Esophagus muscularis mucosa (tissue), 4 donors: ENCODE measurements at places on chromosomes 16 and 17.

DNA sequence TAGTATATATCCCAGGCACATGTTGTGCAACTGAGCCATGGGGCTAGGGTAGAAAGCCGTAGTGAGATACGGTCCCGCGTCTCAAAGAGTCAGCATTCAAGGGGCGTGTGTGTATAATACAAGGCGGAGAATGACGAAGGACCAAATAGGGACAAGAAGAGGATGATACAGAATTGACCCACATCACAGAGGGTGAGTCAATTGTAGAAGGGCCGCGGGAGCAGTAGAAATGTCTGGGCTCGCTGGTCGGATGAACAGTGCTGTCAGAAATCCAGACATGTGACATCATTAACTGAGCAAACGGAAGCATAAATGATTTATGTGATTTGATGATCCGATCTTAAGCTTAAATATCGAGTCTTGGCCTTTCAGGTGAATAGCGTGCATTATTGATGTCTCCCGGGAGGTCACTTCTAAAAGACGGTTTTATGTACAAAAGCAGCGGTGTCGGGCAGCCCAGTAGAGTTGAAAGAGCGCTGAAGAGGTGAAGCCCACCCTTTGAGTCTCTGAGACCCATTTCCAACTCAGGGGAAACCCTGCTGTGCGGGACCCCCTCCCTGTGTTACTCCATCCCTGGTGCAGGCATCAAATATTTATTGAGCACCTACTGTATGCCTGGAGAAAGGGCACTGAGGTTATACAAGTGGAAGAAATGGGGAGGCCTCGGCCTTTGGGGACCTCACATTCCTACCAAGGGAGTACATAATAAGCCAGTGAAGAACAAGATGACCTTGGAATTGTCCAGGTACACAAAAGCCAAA is 45.1 kb downstream of the ATP2C2 start:
- no peak for DNase-seq

DNA sequence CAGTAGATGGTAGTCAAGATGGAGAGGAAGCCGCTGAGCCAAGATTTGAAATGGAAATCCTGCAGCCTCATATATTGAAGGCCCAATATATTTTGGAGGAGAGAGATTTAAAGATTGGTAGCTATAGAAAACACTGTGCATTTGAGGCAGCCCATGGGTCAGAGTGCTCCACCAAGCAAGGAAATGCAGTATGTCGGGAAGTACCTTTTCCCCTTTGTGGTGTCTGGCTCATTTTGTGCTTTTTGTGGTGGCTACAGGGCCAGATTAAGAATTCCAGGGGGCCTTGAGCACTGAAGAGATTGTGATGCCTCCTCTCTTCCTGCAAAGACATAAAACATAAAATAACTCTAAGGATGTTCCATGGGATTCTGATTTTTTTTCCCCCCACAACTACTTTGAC is 39.6 kb downstream of the CDRT15 start:
- DNase-seq = no peak

- no peak for DNase-seq
Measured at GRCh38 chr16:15485175-15485574, 50.8 kb downstream of the BMERB1 start.

- DNase-seq = no peak
Measured at GRCh38 chr17:40061609-40062038, 1.1 kb upstream of the THRA start.

DNA sequence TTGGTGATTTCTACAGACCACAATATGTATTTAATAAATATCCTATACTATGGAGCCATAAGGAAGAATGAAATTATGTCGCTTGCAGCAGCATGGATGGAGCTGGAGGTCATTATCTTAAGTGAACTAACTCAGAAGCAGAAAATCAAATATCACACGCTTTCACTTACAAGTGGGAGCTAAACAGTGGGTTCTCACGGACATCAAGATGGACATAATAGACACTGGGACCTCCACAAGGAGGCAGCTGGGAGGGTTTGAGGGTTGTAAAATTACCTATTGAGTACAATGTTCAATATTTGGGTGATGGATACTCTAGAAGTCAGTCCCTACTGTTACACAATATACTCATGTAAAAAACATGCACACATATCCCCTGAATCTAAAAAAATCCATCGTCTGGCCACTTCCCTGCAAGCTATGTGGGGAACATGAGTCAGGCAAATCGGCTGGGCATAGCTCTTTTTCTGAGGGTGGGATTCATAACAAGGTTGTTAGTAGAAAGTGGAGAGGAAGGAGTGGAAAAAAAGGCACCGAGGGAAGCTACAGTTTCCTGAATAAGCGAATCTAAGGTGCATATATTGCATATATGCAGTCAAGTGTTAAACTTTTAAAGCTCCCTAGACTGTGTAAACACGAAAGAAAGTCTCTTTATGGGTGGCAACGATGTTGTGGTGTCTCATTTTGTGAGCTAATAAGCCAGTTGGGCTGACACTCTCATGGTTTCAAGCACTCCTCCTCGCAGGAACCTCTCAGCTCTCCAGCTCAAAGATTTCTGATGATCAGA is 135.2 kb upstream of the CPHXL start:
- DNase-seq = no peak

- no peak for DNase-seq
Measured at GRCh38 chr17:76384222-76384986, at the start of gene SPHK1. SPHK1 (plus strand) TSS chr17:76384609; CDS start chr17:76385645, 1,036 bp downstream.

GRCh38 chr16:89565506-89566372 is 5.3 kb downstream of the RPL13 start:
- DNase-seq = no peak

DNA sequence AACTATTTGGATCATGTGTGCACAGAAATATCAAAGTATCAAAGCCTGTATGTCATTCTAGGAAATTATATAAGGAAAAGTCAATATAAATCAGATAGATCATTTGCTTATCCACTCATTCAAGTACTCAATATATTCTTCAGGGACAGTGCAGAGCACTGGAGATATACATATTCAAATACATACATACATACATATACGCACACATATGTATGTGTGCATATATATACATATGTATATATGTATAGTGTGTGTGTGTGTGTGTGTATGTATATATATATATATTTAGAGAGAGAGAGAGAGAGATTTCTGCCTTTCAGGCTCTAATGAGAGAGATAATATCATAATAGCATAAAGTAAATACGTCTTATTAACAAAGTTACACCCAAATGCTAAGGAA is 169.2 kb downstream of the PMP22 start:
- DNase-seq = no peak

- no peak for DNase-seq
Measured at GRCh38 chr16:59886021-59886420, 1151.9 kb upstream of the GOT2 start.

- DNase-seq = no peak
Measured at GRCh38 chr17:31266042-31266441, 31.0 kb downstream of the OMG start.

DNA sequence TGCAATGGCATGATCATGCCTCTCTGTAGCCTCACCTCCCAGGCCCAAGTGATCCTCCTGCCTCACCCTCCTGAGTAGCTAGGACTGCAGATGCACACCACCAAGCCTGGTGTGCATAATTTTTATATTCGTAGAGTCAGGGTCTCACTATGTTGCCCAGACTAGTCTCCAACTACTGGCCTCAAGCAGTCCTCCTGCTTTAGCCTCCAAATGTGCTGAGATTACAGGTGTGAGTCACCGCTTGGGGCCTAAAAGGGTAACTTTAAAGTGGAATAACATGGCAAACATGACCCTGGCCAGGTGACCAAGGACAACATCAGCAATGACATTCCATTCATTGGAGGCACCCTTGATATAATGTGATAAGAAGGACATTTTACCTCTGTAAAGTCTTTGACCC is 26.1 kb downstream of the HSBP1 start:
- DNase-seq = no peak

DNA sequence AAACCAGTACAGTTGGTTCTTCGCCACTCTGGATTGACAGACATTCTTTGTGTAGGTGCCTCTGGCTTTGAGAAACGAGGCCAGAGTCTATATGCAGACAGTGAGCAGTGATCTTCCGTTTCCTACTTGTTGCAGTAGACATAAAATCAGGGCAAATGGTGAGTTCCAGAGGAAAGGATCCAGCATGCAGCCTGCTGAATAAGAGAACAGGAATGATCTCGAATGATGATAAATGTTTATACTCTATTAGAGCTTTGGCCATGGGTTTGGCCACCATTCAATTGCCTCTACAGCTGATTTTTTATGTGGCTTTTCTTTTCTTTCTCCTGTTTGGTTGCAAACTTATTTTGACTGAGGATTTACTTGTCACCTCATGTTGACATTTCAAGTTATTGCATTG is 286.7 kb downstream of the IRX3 start:
- DNase-seq = no peak

DNA sequence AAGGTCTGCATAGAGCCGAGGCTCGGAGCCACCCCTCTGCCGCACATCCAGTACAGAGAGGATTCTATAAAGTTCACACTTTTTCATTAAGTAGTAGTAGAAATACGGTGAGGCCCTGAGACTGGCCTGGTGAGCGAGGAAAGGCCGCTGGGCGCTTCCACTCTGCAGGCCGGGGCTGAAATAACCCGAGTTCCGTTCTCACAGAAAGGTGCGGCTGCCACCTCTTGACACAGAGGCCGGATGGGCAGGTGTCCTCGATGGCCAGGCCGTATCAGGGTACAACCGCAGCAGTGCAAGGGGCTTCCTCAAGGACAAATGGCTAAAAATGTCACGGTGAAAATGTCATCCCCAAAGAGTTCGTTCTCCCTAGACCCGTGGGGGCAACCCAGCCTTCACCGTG is 770 bp upstream of the PCYT2 start:
- DNase-seq = no peak

DNA sequence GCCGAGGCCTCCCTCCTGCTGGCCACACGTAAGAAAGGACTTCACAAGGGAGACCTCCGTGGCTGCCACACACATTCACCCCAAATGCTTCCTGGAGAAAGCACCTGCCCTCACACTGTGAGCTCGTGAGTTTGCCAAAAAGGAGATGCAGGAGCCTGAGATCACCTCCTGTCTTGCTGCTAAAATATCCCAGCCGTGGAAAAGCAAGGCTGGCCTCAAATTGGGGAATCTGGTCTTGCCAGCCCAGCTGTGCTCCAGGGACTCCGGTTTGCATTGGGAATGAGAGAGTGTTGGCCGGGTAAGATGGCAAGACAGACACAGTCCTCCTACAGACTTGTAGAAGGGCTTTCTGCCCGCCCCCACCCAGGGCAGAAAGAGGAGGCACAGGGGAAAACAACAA is 13.8 kb downstream of the RBFOX3 start:
- DNase-seq = no peak

- no peak for DNase-seq
Measured at GRCh38 chr16:53297477-53297876, 136.8 kb upstream of the RBL2 start.

- no peak for DNase-seq
Measured at GRCh38 chr16:19644877-19645276, 73.2 kb downstream of the KNOP1 start.

DNA sequence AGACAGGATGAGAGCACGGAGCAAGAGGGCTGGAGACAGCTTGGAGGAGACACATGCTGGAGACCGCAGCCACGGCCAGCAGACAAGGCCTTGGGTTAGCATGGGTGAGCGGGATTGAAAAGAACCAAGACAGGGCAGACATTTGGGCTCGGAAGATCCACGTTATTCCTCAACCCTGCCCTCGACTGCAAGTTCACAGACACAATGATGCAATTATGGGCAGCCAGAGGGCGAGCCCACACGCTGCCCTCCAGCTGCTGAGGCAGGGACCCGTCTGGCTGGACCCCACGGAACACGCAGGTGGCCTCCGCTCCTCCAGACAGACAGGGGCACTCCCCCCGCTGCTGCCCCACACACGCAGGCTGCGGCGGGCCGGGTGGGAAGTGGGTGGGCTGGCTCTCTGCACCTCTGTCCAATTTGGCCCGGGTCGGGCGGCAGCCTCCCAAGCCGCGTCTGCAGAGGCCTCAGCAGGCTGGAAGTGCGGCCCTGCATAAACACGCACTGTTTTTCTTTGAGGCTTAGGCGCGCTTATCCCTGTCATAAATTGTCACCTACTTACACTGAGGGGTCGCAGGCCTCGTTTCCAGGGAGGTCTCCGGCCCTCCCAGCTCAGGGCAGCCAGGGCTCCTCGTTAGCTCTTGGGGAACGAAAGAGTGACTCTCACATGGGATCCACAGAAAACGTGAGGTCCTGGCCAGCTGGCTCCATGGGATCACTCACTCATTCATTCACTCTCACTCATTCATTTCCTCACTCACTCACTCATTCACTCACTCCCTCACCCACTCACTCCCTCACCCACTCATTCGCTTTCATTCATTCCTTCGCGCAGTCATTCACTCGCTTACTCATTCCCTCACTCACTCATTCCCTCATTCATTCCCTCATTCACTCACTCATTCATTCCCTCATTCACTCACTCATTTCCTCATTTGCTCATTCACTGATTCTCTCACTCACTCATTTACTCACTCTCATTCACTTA is 303.9 kb downstream of the C16orf95 start:
- DNase-seq = no peak

DNA sequence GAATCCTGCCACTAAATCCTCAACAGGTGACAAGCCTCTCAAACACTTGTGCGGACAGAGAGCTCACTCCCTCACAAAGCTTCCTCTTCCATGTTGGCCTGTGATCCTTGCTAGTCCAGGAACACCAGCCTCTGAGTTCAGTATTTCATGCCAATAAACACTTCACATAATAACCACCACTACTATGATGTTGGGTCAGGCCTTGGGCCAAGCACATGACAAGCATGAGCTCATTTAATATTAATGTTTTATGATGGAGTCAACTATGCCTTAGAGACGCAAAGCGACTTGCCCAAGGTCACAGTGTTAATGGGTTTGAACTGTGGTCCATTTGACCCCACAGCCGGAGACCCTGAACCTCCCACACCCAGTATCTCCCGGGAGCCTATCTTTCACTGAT is 129.1 kb downstream of the GAS7 start:
- no peak for DNase-seq

DNA sequence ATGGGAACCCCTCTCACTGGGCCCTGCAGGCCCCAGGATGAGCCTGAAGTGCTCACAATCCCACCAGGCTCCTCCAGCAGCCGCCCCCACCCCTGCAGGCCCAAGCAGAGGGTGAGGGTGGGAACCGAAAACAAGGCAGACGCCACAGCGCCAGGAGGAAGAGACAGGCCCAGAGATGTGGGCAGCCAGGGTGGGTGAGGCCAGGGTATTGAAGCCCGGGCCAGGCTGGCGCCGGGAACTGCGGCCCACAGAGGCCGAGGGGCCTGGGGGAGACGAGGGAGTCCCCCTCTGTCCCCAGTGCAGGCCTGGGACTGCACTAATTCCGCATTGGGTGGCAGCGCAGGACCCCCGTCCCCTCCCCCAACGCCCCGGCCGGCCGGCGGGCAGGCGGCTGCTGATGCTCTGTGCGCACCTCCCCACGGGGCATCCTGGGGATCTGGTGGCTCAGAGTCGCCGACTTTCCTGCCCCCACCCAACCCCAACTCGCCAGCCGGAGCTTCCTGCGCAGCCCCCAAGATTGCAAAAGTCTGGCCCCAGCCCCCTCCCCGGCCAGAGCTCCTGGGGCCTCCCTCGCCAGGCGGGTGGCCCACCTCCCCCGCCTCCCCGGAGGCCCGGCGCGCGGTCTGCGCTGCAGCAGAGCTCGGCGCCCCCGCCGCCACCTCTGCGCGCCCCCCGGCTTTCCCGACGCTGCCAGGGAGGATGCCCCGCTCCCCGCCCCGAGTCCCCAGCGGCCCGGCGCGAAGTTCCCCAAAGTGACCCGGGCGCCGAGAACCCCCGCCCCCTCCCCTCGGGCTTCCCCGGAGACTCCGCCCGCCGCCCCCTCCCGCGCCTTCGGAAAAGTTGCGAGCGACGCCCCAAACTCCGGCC is 107.8 kb downstream of the ENGASE start:
- DNase-seq = no peak
